WTC11 (cell line): ENCODE measurements at places on chromosomes 3 and 15. TPM values are rescaled to one million over a fixed set of nuclear protein-coding genes. Genes with fewer than 3 reads are reported as not detected.

TRIM42 gene
- not detected in 3 replicates for total RNA-seq

- peaks cover 6% of the 10 kb centered on the region for H3K36me3 ChIP-seq
- no peak for DNase-seq
- peaks cover 31% of the 10 kb centered on the region for H3K27me3 ChIP-seq
- peaks cover 28% of the 10 kb centered on the region for H3K4me1 ChIP-seq
These were observed 178.1 kb downstream of the OPA1 start for GRCh38 chr3:193771011-193771652.

FHIT gene
- total RNA-seq = 2.6 to 8.0 TPM (median 7.1 TPM) in 3 replicates

GRCh38 chr3:126927401-126927750 lies 55.5 kb upstream of the PLXNA1 start:
- no peaks in the 10 kb centered on the region for H3K27me3 ChIP-seq
- H3K36me3 ChIP-seq = no peaks in the 10 kb centered on the region
- DNase-seq = no peak

- no peak overlapping the region for H3K27ac ChIP-seq
- DNase-seq = no peak
- no peak overlapping the region for H3K4me3 ChIP-seq
- H3K4me1 ChIP-seq = peaks cover 10% of the 10 kb centered on the region
- H3K36me3 ChIP-seq = peaks cover 17% of the 10 kb centered on the region
These were observed 546.0 kb upstream of the CFAP20DC start for GRCh38 chr3:59595830-59596229.

DNA sequence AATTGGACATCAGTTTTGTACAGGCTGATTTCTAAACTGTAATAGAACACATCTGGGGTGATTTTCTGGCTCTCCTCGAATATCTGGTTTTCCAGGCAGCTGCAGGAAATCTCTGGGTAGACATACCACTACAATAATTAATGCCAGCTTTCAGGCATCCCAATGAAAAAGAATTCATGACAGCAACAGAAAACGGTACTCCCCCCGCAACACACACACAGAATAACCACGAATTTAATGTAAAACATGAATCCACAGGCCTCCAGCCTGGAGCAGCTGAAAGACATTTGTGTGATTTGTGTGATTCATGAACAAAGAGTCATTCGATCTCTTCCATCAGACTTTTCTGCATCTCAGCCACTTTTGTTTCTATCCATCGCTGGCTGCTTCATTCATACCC lies 262.2 kb downstream of the MAGI1 start:
- H3K27ac ChIP-seq = no peak overlapping the region
- no peak for DNase-seq
- no peaks in the 10 kb centered on the region for H3K36me3 ChIP-seq
- H3K4me1 ChIP-seq = peaks cover 34% of the 10 kb centered on the region

DNA sequence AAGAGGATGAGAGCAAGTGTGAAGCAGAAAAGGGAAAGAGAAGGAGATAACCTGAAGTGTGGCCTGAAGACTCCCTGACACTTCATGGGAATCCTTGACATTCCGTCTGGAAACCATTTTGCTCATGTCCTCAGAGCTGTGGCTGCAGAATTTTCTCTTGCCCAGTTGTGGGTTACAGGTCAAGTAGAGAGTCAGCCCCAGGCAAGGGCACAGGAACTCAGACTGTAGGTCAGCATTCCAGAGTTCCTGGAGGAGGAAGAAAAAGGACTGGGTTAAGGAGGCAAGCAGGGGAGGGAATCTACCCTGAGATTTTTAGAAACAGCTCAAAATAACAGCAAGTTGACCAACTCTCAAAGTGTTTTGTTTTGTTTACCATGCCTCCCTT lies 4.1 kb upstream of the THSD4 start:
- H3K4me1 ChIP-seq = peaks cover 49% of the 10 kb centered on the region
- no peak overlapping the region for H3K4me3 ChIP-seq
- H3K27me3 ChIP-seq = peaks cover 10% of the 10 kb centered on the region
- H3K36me3 ChIP-seq = no peaks in the 10 kb centered on the region

CCR1 gene
- not detected in 3 replicates for total RNA-seq

GRCh38 chr3:23829242-23829934 lies 23.6 kb downstream of the UBE2E1 start:
- H3K36me3 ChIP-seq = no peaks in the 10 kb centered on the region
- H3K4me1 ChIP-seq = peaks cover 63% of the 10 kb centered on the region
- peak overlapping the region; percentile 14; the same call in 1 of the 2 replicates for H3K27ac ChIP-seq
- no peak for DNase-seq
- H3K27me3 ChIP-seq = no peaks in the 10 kb centered on the region
- no peak overlapping the region for H3K4me3 ChIP-seq

LYZL4 gene
- total RNA-seq = not detected in 3 replicates

CSPG4 gene
- total RNA-seq = 2.9 to 3.6 TPM (median 3.6 TPM) in 3 replicates

GRCh38 chr15:81113204-81113657 lies 20.8 kb upstream of the CFAP161 start:
- DNase-seq = no peak
- no peaks in the 10 kb centered on the region for H3K36me3 ChIP-seq
- peaks cover 17% of the 10 kb centered on the region for H3K27me3 ChIP-seq
- no peak overlapping the region for H3K27ac ChIP-seq

GRCh38 chr3:33624756-33625155 lies 93.3 kb downstream of the CLASP2 start:
- H3K36me3 ChIP-seq = peaks cover 3% of the 10 kb centered on the region
- no peak overlapping the region for H3K4me3 ChIP-seq
- no peaks in the 10 kb centered on the region for H3K4me1 ChIP-seq

DNA sequence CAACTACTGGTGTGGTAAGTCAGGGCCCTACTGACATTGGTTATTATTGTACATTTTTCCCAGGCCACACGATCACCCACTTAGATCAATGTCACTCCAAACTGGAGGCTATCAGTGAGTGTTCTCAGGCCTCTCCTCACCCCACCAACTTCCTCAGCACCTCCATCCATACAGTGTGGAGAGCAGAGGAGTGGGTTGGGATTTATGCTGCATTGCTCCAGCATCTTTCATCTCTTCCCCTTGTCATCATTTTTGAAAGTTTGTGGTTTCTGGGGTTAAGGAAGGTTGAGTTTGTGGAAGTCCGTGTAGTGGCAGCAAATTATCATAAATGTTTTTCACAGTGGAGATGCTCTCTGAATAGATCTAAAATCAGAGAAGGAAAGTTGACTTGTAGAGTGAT lies 60.2 kb downstream of the TLNRD1 start:
- peaks cover 3% of the 10 kb centered on the region; the same call in 1 of the 2 replicates for H3K27me3 ChIP-seq
- no peaks in the 10 kb centered on the region for H3K36me3 ChIP-seq
- H3K27ac ChIP-seq = no peak overlapping the region
- H3K4me1 ChIP-seq = no peaks in the 10 kb centered on the region

- H3K4me1 ChIP-seq = peaks cover 7% of the 10 kb centered on the region; the same call in 1 of the 2 replicates
- no peak overlapping the region for H3K27ac ChIP-seq
- H3K36me3 ChIP-seq = no peaks in the 10 kb centered on the region
- peak; percentile 27 for DNase-seq
- peaks cover 3% of the 10 kb centered on the region; the same call in 1 of the 2 replicates for H3K27me3 ChIP-seq
- H3K4me3 ChIP-seq = 0 out of 2 replicates have a peak overlapping the region, but pooled peaks have one; percentile 22
These were observed 13.4 kb upstream of the FAM98B start for GRCh38 chr15:38440353-38441129.

DNA sequence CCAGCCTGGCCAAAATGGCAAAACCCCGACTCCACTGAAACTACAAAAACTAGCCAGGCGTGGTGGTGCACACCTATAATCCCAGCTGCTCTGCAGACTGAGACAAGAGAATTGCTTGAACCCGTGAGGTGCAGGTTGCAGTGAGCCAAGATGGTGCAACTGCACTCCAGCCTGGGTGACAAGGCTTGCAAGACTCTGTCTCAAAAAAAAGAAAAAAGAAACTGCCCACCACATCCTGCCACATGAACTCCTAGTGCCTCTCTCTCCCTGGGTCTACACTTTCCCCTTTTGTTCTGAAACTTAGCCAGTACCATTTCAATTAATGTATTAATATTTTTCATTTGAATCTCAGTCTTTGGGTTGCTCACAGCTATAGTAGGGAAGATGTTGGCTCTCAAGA lies 192.2 kb upstream of the MME start:
- H3K36me3 ChIP-seq = 0 out of 2 replicates have a peak, but pooled peaks cover 9% of the 10 kb centered on the region
- H3K27me3 ChIP-seq = no peaks in the 10 kb centered on the region
- no peak overlapping the region for H3K27ac ChIP-seq
- H3K4me1 ChIP-seq = no peaks in the 10 kb centered on the region
